ENCODE measurements at places on chromosomes 12 and 14.

DNA sequence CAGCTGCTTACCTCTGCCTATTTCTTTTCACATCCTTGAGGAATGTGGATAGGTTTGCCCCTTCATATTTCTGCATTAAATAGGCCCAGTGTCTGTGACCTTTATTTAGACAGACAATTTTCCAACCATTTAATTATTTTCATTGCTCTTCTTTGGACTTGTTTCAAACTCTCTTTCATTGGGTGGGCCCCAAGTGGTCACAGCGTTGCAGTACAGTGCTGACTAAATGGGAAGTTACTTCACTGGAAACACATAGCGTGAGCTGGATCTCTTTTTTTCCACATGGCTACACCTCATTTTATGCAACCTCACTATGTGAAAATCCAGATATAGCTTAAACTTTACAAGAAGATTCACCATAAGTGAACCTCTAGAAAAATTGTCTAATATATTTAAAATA lies 438.9 kb downstream of the ADAMTS20 start:
- DNase-seq: no peak

- no peak for DNase-seq
Measured at GRCh38 chr14:106493962-106494823, 967.8 kb downstream of the TMEM121 start.

DNA sequence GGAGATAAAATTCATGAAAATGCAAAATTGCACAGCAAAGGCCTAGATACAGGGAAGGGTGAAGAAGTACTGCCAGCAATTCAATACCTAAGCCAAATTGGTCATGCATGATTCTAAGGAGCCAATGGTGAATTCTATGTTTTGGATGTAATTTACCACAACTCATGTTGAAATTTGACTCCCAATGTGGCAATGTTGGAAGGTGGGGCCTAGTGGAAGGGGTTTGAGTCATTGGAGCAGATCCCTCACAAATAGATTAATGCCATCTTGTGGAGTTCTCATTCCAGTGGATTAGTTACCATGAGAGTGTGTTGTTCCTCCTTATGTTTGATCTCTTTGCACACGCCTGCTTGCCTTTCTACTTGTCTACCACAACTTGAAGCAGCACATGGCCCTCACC lies 194.0 kb upstream of the ALG10 start:
- no peak for DNase-seq

- DNase-seq: no peak
Measured at GRCh38 chr12:117674313-117674712, 294.5 kb downstream of the KSR2 start.

DNA sequence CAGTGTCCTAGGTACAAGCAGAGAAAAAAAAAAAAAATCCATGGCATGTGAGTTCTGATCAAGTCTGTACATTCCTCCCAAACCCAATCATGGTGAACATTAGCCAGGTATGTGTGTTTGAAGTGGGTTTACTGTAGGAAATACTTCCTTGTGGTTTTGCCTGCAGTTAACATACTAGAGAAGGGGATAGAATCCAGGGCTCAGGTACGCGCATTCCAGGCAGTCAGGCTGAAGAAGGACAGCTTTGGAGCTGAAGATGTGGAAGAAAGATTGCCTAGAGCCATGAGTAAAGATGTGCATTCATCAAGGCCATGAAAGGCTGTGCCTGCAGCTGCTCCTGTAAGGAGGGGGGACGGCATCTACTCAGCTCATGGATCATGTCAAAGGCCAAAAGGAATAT lies 88.2 kb upstream of the NTF3 start:
- no peak for DNase-seq

GRCh38 chr14:32010604-32011125 lies 66.4 kb upstream of the ARHGAP5 start:
- no peak for DNase-seq

DNA sequence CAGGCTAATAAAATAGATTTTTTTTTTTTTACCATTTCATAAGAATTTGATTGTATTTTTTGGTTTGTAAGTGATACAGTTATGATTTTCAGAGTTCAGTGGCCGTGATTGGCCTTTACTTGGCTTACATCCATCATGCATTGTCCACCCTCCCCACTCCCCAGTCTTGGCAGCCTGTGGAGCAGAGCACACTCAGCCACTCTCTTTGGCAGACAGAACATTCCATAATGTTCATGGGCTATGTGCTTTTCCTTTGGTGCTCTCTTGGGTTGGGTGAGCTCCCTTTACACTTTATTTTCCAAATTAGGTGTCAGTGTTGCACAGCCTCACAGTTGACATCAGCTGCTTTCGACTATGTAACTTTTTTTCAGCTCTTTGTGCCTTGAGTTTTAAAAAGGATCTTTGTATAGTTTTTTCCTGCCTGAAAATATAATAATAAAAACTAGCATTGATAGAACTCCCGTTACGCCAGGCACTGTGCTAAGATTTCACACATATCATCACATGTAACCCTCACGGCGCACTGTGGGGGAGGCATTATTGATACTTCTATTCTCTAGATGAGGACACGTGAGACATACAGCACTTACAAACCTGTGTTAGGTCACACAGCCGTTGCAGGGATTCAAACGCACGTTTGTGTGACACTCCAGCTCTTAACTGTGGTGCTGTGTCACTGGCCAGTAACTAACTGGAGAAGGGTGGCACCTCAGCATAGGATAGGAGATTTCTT lies 21.5 kb downstream of the SUDS3 start:
- no peak for DNase-seq
